KBM-7 (cell line): ENCODE measurements at places on chromosomes 1 and 21.

DNA sequence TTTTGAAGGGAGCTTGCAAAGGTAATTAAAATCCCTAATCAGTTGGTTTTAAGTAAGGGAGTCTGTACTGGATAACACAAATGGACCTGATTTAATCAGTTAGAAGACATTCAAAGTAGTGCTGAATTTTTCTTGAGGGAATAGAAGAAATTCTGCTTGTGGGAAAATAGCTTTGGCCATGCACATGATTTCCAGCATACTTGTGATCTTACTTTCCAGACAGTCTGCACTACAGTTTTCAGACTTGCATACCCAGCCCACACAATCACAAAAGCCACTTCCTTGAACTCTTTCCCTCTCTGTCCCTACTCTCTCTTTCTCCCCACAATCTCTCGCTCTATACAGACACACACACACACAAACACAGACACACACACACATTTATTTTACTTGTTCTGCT lies 852.1 kb downstream of the PLA2G4A start:
- DNase-seq, result no peak

GRCh38 chr1:167957710-167958109 lies 20.8 kb upstream of the MPC2 start:
- DNase-seq, result no peak

DNA sequence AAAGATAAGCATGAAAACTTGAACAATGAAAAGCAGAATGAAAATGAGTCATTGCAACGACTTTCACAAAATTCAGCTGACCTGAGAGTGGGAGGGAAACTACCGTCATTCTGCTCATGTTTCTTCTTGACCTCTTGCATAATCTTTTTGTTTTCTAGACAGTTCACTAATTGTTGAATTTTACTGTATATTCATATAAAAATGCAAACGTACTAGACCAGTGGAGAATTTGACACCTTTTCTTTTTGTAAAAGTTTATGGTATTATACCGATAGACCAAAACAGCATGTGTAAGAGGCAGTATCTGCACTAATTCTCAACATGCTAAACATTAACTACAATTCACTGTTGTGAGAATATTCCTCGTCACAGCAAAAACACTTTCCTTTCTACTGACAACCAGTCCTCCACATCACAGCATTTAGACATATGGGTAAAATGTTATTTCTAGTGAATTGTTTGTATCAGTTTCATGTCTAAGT lies 137.8 kb downstream of the GREM2 start:
- no peak for DNase-seq

- DNase-seq, result no peak
Measured at GRCh38 chr1:14811573-14811972, 213.1 kb downstream of the KAZN start.

DNA sequence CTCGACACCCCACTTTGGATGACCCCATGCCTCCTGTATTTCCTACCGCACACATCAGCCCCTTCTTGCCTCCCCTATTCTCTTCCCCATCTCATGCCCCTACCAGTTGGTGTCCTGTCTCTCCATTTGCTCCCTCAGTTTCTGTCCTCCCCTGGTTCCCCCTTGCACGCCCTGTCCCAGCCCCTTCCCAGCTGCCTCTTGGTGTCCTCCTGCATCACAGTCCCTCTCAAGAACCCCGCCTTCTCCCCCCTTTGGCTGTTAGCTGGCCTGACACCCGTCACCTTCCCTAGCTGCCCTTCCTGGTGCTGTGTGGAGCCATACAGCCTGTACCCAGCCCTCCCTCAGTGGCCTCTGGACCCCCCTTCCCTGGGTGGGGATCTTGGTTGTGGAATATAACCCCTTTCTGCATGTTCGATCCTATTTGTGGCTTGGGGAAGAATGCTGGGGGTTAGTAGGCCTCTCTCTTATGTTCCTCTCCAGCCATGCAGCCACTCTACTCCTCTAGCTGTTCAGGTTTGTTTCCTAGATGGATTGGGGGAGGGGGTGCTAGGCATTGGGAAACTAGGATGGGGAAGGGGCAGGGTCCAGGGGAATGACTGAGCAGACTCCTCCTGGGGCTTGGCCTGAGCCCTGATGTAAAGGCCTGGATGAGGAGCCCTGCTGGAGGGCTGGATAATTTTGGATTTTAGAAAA lies 41.4 kb upstream of the NFASC start:
- DNase-seq, result no peak

DNA sequence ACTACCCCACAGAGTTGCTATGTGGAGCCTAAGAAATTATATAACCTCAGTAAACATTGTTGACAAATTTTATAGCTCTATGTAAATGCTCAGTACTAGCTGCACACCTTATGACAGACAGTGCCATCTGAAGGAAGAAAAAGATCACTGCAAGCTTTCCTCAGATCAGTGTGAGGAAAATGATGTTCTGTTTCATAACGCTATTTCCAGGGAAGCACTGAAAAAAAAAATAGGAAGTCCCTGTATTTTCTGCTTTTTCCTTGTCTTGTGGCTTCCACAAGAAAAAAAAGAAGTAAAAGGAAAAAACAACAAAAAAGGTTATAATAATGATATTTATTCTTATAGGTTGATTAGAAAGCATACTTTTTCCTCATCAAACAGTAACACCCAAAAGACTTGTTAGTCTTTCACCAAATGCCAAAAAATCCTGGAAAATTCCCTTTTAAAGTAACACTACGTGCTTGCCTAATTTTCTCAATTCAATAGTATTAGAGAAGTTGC lies 23.2 kb downstream of the LYST start:
- peak; percentile 52 for DNase-seq

- peak; percentile 51 for DNase-seq
Measured at GRCh38 chr1:239858057-239858456, 233.6 kb upstream of the FMN2 start.
